Hair follicle dermal papilla cell (primary cell): ENCODE measurements at places on chromosomes 7 and 10. TPM values are rescaled to one million over a fixed set of nuclear protein-coding genes. Genes with fewer than 3 reads are reported as not detected.

IL6 gene
- total RNA-seq = 20.2 and 32.3 TPM in 2 replicates

SORCS3 gene
- total RNA-seq = not detected in 2 replicates

TDRD1 gene
- 3.3 and 4.7 TPM in 2 replicates for total RNA-seq

RASSF4 gene
- 6.4 and 7.8 TPM in 2 replicates for total RNA-seq

GDF2 gene
- not detected in 2 replicates for total RNA-seq

PLXDC2 gene
- 3.0 and 6.7 TPM in 2 replicates for total RNA-seq

CUL2 gene
- 22.5 and 29.7 TPM in 2 replicates for total RNA-seq

ANXA8L1 gene
- total RNA-seq = 0.81 TPM in 1 of 2 replicates, not detected in the other

NAT16 gene
- not detected in 2 replicates for total RNA-seq

FGL2 gene
- 0.16 and 0.49 TPM in 2 replicates for total RNA-seq

CNNM2 gene
- total RNA-seq = 9.8 and 10.5 TPM in 2 replicates

JAKMIP3 gene
- 0.24 and 0.32 TPM in 2 replicates for total RNA-seq

GPR26 gene
- total RNA-seq = not detected in 2 replicates

PPP1R3A gene
- not detected in 2 replicates for total RNA-seq

SPDYE9 gene
- total RNA-seq = not detected in 2 replicates

EN2 gene
- total RNA-seq = not detected in 2 replicates

PLCE1 gene
- 0.61 and 0.81 TPM in 2 replicates for total RNA-seq

LIPK gene
- total RNA-seq = not detected in 2 replicates

CNNM1 gene
- 0.36 and 0.97 TPM in 2 replicates for total RNA-seq

FBXL13 gene
- 0.73 and 0.97 TPM in 2 replicates for total RNA-seq

CNTNAP2 gene
- under 0.01 and 0.65 TPM in 2 replicates for total RNA-seq

SPDYE6 gene
- not detected in 2 replicates for total RNA-seq

SPAM1 gene
- total RNA-seq = not detected in 2 replicates

TAS2R4 gene
- 0.61 and 0.81 TPM in 2 replicates for total RNA-seq

CALHM2 gene
- 51.1 and 61.2 TPM in 2 replicates for total RNA-seq

CCDC146 gene
- 2.2 and 4.1 TPM in 2 replicates for total RNA-seq

BMI1 gene
- total RNA-seq = 42.6 and 44.3 TPM in 2 replicates

ABCC2 gene
- total RNA-seq = 1.1 and 1.3 TPM in 2 replicates

CALHM3 gene
- total RNA-seq = not detected in 2 replicates

HYAL4 gene
- total RNA-seq = not detected in 2 replicates

RSPH10B gene
- total RNA-seq = not detected in 2 replicates

CRPPA gene
- 2.1 and 2.9 TPM in 2 replicates for total RNA-seq

GDF10 gene
- total RNA-seq = not detected in 2 replicates

PTPRZ1 gene
- total RNA-seq = 0.16 TPM in 1 of 2 replicates, not detected in the other

TAS2R41 gene
- total RNA-seq = 0.49 TPM in 1 of 2 replicates, not detected in the other

ZNF425 gene
- 2.6 and 3.4 TPM in 2 replicates for total RNA-seq

EVX1 gene
- not detected in 2 replicates for total RNA-seq

GNG11 gene
- 19.0 and 21.4 TPM in 2 replicates for total RNA-seq

CALML3 gene
- total RNA-seq = 0.12 TPM in 1 of 2 replicates, not detected in the other

LGI1 gene
- 0.12 TPM in 1 of 2 replicates, not detected in the other for total RNA-seq

NEURL1 gene
- 0.12 and 0.16 TPM in 2 replicates for total RNA-seq

FXYD4 gene
- total RNA-seq = not detected in 2 replicates

MYH16 gene
- not detected in 2 replicates for total RNA-seq

VGF gene
- total RNA-seq = 0.16 TPM in 1 of 2 replicates, not detected in the other

VSTM4 gene
- 71.4 and 77.0 TPM in 2 replicates for total RNA-seq

LIPF gene
- total RNA-seq = not detected in 2 replicates

HTR7 gene
- 2.7 and 5.2 TPM in 2 replicates for total RNA-seq

FGFR2 gene
- total RNA-seq = 23.0 and 24.2 TPM in 2 replicates

SPDYE8 gene
- total RNA-seq = not detected in 2 replicates

DGKI gene
- 2.3 and 3.5 TPM in 2 replicates for total RNA-seq

SAMD9L gene
- total RNA-seq = 26.8 and 39.3 TPM in 2 replicates

NPSR1 gene
- total RNA-seq = not detected in 2 replicates
